CD4-positive, CD25-positive, alpha-beta regulatory T cell (primary cell): ENCODE measurements at places on chromosomes 3 and 15. TPM values are rescaled to one million over a fixed set of nuclear protein-coding genes. Genes with fewer than 3 reads are reported as not detected.

- no peak overlapping the region for H3K4me3 ChIP-seq
- DNase-seq = no peak
- no peaks in the 10 kb centered on the region for H3K36me3 ChIP-seq
- no peaks in the 10 kb centered on the region for H3K27me3 ChIP-seq
Observed at GRCh38 chr15:86802244-86802643, 722.6 kb downstream of the AGBL1 start.

- no peak for DNase-seq
- no peaks in the 10 kb centered on the region for H3K36me3 ChIP-seq
- no peak overlapping the region for H3K4me3 ChIP-seq
- peaks cover 13% of the 10 kb centered on the region for H3K4me1 ChIP-seq
- H3K27ac ChIP-seq = no peak overlapping the region
- peaks cover 8% of the 10 kb centered on the region for H3K27me3 ChIP-seq
Observed at GRCh38 chr15:89812011-89812846, 2.4 kb downstream of the ANPEP start.

- H3K4me1 ChIP-seq = no peaks in the 10 kb centered on the region
- no peak overlapping the region for H3K27ac ChIP-seq
- no peaks in the 10 kb centered on the region for H3K27me3 ChIP-seq
Observed at GRCh38 chr15:78663703-78664102, 22.7 kb upstream of the CHRNB4 start.

Gene ALDH1A3
- total RNA-seq = not detected

DNA sequence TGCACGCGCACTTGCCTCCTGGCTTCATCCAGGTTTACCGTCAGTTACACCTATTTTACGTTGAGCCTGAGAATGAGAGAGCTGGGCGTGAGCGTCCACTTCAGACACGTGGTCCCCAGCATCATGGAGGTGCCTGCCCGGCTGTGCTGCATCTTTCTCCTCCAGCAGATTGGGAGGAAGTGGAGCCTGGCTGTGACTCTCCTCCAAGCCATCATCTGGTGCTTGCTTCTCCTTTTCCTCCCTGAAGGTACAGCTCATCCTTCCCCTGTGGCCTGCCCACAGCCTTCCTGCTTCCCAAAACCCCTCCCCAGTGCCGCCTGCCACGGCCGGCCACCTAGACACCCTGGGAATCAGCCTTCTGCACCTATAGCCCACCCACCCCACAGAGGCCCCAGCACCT is 31.6 kb downstream of the SLC22A14 start:
- no peak overlapping the region for H3K27ac ChIP-seq
- no peaks in the 10 kb centered on the region for H3K4me1 ChIP-seq
- H3K36me3 ChIP-seq = no peaks in the 10 kb centered on the region
- no peak overlapping the region for H3K4me3 ChIP-seq
- DNase-seq = no peak
